ENCODE measurements at places on chromosomes 3 and 15.
A peak's percentile ranks its signal among the peaks of the same experiment; 100 is the strongest.

GRCh38 chr15:85761635-85762034 lies 33.1 kb downstream of the KLHL25 start:
- no peak for DNase-seq

DNA sequence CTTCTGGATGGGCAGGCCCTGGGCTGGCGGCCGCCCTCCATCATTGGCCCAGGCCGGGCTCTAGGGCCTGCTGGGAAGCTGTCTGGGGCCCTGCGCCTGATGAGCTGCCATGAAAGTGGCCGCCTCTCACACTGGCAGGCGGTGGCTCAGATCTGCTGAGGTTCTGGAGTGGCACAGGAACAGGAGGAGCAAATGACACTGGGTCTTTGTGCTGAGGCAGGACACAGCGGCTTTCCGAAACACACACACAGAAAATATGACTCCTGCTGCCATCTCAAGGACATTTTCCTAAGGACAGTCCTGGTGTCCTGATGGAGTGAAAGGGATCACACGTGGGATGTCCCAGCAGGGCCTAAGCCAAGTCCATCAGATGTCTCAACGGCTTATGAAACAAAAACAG lies 103.5 kb downstream of the NUP210 start:
- DNase-seq: no peak

DNA sequence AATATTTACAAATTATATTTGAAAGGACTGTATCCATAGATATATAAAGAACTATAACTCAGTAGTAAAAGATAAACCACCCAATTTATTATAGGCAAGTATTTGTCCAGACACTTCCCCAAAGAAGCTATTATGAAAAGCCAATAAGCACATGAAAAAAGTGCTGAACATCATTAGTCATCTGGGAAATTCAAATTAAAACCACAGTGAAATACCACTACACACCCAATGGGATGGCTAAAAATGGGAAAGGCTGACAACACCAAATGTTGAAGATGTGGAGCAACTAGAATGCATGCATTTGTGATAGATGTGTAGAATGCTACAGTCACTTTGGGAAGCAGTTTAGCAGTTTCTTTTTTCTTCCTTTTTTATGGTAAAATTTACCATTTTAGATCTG lies 147.0 kb downstream of the PDE8A start:
- DNase-seq: peak; percentile 12

GRCh38 chr3:119294696-119295671 lies 801 bp downstream of the ARHGAP31 start:
- DNase-seq: peak; percentile 51

DNA sequence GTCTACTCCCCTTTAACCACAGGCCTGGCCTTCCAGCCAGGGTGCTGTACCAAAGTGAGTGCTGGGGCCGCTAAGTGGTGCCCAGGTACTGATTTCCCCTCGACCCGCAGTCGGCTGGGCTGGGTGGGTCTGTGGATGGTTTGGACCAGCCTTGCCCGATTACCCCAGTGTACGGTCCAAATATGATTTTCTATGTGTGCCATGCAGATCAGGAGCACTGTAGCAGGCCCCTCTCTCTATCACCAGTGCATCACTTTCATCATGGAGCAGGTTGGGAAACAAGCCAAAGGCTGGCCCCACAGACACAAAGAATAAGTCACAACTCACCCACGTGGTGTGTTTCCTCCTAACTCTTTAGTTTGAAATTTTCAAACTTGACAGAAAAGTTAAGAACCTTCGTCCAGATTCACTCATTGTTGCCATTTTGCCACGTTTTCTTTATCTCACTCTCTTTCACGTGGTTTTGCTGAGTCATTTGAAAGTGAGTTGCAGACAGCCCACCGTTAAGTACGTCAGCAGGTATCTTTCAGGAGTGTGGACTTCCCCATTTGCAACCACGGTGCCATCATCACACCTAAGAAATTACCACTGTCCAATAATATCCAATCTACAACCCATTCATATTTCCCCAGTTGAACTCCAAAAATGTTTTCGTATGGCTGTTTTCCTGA lies 37.0 kb downstream of the ZNF710 start:
- peak; percentile 35 for DNase-seq

DNA sequence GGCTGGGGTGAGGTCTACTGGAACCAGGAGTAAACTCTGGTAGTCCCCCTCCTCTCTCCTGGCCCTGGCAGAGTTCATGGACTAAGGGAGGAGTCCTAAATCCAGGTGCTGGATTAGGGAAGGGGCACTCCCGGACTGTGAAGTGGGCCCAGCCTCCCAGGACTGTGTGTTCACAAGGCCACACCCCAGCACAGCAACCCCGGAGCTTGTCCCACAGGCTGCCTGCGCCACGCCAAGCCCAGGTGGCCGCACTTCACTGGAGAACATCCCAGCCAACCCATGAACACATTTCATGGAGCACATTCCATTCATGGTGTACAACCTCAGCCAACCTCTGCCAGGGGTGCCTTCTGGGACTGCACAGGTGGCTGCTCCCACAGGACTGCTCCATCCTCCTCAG lies 8.2 kb downstream of the ARPIN start:
- DNase-seq: no peak

DNA sequence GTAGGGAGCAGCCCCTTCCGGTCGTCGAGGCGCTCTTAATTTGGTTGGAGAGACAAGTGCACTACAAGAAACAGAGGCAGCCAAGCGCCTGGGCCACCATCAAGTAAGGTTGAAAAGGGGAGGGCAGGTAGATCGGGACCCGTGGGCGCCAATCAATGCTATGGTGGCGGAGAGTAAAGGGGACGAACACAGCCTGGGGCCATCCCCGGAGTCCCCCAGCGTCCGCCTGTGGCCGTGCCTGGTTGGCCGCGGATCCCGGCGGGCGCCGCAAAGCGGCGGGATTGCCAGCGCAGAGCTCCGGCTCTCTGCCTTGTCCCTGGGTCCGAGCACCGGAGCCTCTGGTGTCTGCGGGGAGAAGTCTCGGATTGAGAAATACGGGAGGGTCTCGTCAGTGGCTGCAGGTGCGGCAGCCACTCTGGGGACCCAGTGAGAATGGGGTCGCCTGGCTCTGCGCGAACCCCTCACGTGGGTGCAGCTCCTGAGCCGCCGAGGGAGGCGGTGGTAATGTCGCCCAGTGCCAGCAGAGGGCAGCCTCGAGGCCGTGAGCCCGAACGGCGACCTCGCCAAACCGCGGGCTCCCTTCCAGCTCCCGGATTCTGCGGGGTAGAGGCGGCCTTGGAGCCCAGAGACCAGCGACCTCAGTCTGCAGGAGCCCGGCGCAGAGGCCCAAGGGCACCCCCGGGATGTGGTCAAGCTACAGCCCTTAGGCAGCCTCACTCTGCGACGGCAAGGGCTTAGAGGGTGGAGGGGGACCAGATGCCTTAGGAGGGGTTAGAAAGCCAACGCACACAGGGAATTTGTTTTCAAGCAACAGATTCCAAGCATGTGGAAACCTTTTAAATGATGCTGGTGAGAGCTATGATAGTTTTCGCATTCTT lies 10.8 kb downstream of the FOXL2 start:
- peak; percentile 61 for DNase-seq

DNA sequence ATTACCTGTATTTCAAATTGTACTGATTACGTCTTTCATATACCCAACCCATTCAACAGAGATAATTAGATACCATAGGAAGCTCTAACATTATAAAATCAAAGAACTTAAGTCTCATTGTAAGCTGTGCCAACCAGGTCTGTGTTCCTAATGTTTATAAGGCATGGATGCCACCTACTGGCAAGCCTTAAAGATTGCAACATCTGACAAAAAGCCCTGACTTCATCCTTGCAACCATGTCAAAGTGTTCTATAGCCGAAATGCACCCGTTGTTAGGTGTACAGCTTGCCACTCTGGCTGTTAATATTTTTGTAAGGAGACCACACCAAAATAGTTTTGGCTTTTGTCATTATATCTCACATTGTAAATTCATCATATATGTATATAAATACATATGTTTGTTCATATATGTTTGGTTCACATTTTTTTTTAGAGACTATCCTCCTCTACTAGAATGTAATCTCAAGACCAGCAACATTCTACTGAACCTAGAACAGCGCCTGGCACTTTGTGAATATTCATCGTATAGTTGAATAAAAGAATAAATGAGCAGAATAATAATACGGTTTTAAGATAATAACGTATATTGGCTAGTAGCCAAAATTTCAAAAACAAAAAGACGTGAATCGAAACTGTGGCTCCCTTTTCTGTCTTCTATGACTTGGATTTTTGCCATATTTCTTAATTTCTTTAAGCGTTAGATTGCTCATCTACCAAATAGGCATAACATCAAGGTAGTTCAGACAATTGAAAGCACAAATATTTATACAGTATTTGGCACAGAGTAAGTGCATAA lies 258.1 kb downstream of the TBL1XR1 start:
- DNase-seq: peak; percentile 75

- DNase-seq: no peak
Observed at GRCh38 chr3:184148076-184148475, 7.1 kb upstream of the DVL3 start.

DNA sequence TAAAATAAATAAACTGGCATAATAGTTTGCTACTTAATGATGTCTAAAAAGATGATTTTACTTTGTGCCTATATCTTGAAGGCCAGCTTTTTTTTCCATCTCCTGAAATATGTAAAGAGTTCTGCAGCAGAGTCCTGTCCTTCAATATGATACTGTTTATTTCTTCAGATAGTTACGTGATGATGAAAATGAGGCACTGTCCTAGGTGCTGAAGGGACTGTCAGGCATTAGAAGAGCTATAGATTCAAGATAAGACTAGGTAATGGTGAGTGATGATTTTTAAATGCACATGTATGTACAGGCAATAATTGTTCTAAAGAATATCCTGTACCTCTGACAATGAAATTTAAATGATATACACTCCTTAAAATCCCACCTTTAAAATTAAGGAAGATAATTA lies 326.9 kb upstream of the DNAJC19 start:
- no peak for DNase-seq

- DNase-seq: no peak
Observed at GRCh38 chr15:73918784-73919183, 7.5 kb upstream of the LOXL1 start.

- DNase-seq: no peak
Observed at GRCh38 chr3:150253622-150254021, 154.5 kb upstream of the TSC22D2 start.

DNA sequence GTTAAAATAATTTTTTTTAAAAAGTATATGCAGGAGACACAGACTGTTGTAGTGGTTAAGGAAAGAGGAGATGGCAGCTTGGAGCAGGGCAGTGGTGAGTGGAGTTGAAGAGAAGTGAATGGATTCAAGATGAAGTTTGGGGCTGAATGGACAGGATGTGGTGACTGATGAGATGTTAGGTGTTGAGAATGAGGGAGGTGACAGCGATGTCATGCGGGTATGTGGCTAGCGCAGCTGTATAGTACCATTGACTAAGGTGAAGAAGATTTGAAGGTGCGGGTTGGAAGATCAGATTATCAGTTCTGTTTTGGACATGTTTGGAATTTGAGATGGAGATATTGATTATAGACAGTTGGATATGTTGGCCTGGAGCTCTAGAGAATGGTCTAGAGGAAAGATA lies 20.1 kb downstream of the FBXO22 start:
- no peak for DNase-seq

GRCh38 chr3:185701611-185702261 lies 115.6 kb downstream of the SENP2 start:
- DNase-seq: no peak

DNA sequence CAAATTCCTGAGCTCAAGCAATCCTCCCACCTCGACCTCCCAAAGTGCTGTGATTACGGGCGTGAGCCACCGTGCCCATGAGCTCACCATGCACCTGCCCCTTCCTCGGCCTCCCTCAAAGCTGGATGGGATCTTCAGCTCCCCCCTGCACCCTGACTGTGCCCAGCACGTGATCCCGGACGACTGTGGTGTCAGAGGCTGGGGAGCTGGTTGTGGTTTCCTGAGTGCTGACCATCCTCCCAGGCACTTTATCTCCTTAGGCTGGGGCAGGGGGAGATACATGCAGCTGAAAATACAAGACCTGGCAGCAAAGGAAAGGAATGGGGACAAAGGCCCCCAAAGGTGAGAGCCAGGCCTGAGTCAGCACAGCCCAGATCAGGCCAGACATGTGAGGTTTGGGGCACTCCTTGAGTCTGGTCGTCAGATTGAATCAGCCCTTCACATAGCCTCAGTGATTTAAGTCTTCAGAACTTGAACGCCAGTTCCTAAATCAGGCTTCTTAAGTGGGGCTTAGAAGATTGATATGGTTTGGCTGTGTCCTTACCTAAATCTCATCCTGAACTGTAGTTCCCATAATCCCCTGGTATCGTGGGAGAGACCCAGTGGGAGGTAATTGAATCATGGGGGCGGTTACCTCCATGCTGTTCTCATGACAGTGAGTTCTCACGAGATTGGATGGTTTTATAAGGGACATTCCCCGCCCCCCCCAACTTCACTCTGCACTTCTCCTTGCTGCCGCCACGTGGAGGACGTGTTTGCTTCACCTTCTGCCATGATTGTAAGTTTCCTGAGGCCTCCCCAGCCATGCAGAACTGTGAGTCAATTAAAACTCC lies 35.8 kb downstream of the PRKCD start:
- peak; percentile 18 for DNase-seq

DNA sequence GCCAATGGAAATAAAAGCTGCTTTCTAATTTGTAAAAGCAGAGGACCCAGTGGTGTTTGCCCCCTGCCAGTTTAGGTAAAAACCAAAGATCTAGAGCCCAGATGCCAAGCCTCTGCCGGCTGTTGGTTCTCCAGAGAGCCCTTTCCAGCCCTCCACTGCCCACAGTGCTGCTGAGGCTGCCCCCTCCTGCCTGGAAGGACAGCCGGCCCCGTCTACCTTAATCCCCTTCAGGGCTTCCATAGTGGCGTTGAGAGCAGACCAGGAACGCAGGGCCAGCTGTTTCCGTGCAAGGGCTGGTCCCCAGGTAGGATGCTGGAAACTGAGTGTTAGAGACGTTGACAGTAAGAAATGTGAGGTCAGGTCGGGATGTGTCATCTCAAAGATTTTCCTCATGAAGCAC lies 6.9 kb downstream of the ST8SIA2 start:
- DNase-seq: no peak

GRCh38 chr3:191339316-191339917 lies 9.1 kb upstream of the UTS2B start:
- no peak for DNase-seq

GRCh38 chr15:85028416-85028815 lies 46.8 kb downstream of the PDE8A start:
- DNase-seq: no peak

DNA sequence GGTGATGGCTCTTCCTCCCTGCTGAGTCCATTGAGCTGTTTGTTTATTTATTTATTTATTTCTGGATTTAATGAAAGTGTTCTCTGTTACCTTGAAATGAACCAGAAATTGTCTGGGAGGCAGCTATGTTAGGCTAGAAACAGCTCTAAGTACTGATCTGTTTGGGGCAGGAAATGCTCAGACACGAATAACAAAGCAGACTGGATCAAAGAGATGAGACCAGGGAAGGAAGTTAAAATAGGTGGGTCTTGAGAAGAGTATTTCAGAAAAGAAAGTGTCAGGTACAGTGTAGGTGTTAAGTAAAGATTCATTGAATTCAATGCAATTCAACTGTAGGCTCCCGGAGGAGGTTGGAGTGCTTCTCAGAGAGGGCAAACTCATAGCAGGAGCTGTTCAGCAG lies 173.3 kb downstream of the IL20RB start:
- DNase-seq: no peak

DNA sequence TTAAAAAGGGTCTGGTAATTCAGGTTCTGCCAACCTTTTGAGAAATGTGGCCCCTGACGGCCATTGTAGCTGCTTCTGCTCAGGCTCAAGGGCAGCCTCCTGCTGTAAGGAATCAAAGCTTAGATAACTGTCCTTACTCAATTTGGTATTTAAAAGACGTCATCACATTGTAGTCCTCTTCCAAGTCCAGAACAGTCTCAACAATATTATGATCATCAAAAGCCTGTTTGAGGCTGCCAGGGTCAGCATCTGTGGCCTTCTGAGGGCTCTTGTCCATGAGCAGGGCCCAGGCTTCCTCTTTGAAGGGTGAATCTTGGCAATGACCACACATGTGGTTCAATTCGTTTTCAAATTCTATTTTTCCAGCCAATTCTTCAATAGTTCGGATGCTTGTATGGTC lies 6.0 kb downstream of the C3orf62 start:
- no peak for DNase-seq
